ENCODE measurements at places on chromosomes 7 and 10.

- DNase-seq, result no peak
Measured at GRCh38 chr10:71584461-71584860, 135.1 kb downstream of the C10orf105 start.

- DNase-seq, result no peak
Measured at GRCh38 chr10:72567889-72568640, 57.8 kb downstream of the MICU1 start.

- no peak for DNase-seq
Measured at GRCh38 chr7:4127909-4128560, 554.1 kb upstream of the FOXK1 start.

DNA sequence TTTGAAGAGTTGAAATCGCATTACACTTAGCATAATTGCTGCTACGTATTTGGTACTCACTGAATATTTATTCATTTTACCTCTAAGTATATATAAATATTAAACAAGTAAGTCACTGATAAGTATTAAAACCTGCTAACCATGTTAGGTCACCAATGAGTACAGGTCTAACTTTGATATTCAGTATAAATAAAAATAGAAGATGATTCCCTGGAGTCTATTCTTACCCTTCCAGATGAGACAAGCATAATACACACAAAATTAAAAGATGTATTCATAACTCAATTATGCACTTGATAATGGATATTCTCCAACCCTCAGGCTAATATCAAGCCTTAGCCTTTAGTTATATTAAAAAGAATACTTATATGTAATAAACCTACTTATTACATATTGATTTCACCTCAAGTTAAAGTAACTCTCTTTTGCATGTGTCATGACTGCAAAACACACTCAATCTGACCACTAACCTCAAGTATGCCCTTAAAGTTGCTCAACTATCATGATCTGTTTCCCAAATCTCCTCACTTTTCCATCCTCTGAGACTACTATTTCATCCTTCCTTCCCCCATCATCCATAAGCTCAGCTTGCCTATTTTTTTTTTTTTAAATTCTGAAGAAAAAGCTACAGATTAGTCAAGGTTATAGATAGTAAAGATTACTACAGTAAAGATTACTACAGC is 46.8 kb downstream of the IPMK start:
- DNase-seq, result no peak

DNA sequence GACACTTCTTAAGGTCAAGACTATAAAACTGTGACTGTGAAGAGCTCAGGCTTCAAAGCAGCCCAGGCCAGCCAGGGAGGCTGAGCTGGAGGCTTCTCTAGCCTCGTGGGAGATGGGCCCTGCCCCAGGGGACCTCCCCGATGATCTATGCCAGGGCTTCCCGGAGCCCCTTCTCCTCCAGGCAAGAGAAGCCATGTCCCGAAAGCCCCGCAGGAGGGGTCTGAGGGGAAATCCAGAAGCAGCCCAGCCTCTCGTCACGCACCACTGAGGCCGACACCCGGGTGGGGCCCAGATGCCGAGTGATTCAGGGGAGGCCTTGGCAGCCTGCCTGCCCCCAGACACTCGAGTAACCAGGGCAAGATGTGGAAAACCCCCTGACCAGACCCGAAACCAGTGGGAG is 63.7 kb downstream of the PROSER2 start:
- no peak for DNase-seq

GRCh38 chr10:71694039-71694501 is 25.5 kb downstream of the C10orf105 start:
- DNase-seq, result no peak

DNA sequence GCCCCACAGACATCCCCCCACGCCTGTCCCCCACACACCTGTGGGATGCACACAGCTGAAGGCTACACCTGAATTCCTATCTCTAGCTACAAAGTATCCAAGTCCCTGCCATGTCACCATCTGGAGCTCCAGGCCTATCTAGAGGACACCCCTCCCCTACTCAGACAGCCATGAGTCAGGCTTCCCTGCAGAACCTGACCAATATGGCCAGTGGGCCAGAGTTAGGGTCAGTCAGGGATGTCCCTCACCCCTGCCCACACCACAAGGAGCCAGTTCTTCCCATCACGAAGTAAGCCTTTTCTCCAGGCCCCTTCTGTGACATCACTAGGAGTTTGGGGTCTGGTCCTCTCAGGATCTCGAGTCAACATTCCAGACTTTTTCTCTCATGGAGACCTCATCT is 10.6 kb upstream of the SLC18A3 start:
- DNase-seq, result no peak

- no peak for DNase-seq
Measured at GRCh38 chr7:130723784-130724183, 10.2 kb downstream of the KLF14 start.

- no peak for DNase-seq
Measured at GRCh38 chr7:94420328-94420727, 25.6 kb downstream of the COL1A2 start.

GRCh38 chr7:1948301-1948796 is 278.3 kb downstream of the ELFN1 start:
- no peak for DNase-seq

DNA sequence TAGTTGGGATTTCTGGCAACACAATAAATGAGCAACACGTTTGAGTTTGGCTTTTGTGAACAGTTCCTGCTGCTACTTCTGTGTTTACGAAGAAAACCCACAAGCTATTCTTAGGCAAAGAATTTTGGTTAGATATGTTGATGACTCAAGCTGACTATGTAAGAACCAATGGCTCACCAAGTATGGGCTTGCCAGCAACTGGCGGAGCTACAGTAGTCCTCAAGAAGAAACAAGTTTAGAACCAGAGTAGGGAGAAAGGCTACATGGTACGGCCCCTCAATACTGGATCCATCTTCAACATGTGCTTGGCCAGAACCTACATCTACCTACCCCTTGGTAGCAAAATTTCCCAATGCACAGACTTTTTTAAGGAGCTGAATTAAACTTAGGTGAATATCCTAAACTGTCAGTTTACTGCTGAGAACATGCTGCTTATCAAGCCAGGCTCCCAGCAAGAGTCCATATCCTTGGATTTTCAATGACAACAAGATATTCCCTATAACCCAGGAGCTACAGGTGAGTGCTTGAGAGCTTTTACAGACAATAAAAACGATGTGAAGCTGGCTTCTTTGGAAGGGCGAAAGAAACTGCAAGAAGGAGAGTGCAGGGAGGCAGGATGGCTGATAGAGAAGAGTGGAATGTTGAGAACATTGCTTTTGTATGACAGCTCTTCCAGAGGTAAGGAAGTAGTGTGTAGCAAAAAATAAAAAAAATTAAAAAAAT is 74.3 kb upstream of the ASAH2 start:
- peak; percentile 92 for DNase-seq

- DNase-seq, result no peak
Measured at GRCh38 chr10:96665306-96665705, 55.0 kb downstream of the PIK3AP1 start.

DNA sequence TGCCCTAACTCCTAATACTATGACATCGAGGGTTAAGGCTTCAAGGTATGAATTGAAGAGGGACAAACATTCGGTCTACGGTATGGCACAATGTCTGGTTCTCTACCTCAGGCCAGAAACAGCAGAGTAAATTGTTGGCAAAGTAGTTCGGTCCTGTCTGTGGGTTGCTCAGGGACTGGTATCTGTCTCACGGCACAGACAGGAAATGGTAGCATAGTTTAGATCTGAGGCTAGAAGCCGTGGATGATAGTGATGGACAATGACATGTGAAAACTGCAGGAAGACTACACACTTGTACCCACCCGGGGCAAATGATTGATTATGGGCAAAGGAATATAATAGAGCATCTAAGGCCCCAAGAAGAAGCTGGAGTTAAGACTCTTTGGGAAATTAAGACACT is 106.2 kb downstream of the TWIST1 start:
- no peak for DNase-seq

- no peak for DNase-seq
Measured at GRCh38 chr10:77068969-77069368, 568.6 kb downstream of the KCNMA1 start.

GRCh38 chr10:76205361-76205760 is 773.9 kb downstream of the LRMDA start:
- no peak for DNase-seq

- DNase-seq, result no peak
Measured at GRCh38 chr7:77453531-77453930, 37.4 kb upstream of the GSAP start.

GRCh38 chr10:122492999-122493481 is 31.7 kb downstream of the HTRA1 start:
- no peak for DNase-seq

DNA sequence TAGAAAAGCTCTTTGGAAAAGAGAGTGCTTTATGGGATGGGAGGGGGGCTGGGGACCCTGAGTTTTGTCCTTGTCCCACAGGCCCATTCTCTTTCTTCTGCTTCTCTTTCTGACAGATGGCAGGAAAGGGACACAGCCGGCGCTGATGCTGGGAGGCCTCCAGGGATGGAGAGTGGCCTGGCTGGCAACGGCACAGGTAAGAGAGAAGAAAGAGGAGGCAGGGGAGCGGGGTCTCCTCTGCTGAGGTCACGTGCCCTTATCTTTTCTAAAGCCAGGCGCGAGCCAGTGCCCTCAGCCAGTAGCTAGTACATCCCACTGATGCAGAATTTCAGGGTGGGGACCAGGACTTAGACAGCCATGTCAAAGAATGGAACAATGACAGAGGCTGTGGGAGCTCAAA is 9.2 kb downstream of the ZNF775 start:
- DNase-seq, result no peak

Measured in HFF-Myc (cell line).